ENCODE measurements at places on chromosomes 2 and 18. TPM values are rescaled to one million over a fixed set of nuclear protein-coding genes. Genes with fewer than 3 reads are reported as not detected.

- no peak overlapping the region for H3K27ac ChIP-seq
- no peaks in the 10 kb centered on the region for H3K4me1 ChIP-seq
- no peak overlapping the region for H3K4me3 ChIP-seq
- no peaks in the 10 kb centered on the region for H3K27me3 ChIP-seq
- peak; percentile 46 for DNase-seq
Measured at GRCh38 chr2:162301151-162301804, 17.2 kb downstream of the IFIH1 start.

DNA sequence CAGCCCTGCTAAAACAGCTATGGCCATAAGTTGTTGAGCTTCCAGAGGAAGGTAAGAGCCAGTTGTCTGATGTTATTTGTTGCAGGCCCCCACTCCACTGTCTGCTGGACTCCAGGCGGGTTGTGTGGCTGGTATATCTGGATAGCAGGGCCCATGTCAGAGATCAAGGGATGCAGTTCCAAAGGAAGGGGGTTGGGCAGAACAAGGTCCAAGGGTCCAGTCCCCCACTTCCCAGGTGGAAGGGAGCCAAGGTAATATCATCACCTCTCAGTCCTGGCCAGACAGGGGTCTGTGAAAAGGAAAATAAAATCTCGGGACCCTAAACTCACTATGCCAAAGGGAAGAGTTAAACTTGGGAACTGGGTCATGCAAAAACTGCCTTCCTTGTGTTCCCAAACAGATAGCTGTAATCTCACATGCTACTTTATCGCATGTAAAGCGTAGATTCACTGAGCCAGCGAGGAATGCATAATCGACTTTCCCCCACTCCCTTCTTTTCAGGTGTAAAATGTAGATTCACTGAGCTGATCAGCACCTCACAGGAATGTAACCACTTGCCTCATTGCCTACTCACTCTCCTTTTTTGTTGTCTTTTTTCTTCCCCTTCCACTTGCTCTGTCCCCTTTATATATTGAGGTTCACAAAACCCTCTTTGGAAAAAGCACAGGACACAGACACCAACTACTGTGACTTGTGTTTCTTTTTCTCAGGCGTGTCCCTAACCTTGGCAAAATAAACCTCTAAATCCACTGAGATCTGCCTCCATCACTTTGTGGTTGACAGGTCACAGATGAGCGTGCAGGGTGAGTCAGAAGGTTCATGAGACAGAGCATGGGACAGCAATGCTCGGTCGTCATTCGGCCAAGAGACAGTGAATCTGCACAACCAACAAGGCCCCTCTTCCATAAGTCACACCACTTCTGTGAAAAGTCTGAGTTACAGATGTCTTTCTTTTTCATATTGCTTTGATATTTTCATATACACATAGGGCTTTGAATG lies 255.3 kb upstream of the SIX2 start:
- peaks cover 4% of the 10 kb centered on the region for H3K4me1 ChIP-seq
- H3K27me3 ChIP-seq: peaks cover 33% of the 10 kb centered on the region
- no peak overlapping the region for H3K27ac ChIP-seq
- no peak overlapping the region for H3K4me3 ChIP-seq

DNA sequence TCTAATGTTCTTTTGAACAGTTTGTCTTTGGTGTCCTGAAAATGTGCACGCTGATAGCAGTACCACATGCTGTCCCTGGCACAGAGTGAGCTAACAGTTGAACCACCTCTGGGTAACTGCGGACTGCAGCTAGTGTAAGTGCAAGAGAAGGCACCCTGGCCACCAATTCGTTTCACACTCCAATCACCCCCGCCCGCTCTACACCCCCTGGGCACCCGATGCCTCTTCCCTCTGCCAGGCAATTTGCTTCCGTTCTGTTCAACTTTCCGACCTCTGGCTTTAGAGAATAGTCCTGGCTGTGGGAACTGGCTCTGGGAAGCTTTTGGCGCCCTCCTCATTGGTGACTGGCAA lies 1.4 kb downstream of the DOCK10 start:
- peak overlapping the region; percentile 99 for H3K27ac ChIP-seq
- peaks cover 64% of the 10 kb centered on the region for H3K4me1 ChIP-seq
- peaks cover 9% of the 10 kb centered on the region for H3K36me3 ChIP-seq
- peak overlapping the region; percentile 96 for H3K4me3 ChIP-seq
- H3K27me3 ChIP-seq: peaks cover 7% of the 10 kb centered on the region
- peak; percentile 56 for DNase-seq

DNA sequence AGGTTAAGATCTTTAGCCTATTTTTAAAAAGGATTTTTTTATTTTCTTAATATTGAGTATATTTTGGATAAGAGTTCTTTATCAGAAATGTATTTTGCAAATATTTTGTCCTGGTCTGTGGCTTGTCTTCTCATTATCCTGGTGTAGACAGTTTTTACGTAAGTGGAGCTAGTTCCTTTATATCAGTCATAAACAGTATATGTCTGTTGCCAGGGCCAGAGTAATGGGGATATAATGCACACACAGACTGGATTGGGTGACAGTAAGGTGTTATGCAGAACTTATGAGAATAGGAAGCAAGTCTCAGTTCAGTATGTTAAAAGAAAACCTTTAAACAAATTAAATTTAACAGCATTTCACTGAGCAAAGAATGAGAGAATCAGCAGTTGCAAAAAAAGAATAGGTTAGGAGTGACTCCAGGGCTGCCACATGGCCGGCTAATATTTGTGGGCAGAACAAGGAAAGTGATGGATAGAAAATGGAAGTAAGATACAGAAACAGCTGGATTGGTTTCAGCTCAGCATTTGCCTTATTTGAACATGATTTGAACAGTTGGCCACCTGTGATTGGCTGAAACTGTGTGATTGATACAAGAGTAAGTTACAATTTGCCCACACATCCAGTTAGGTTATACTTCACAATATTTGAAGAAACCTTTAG lies 61.1 kb upstream of the ZNG1B start:
- no peak for DNase-seq
- no peaks in the 10 kb centered on the region for H3K36me3 ChIP-seq
- peaks cover 14% of the 10 kb centered on the region for H3K4me1 ChIP-seq
- no peak overlapping the region for H3K4me3 ChIP-seq
- no peaks in the 10 kb centered on the region for H3K27me3 ChIP-seq

The DSG4 gene
- not detected for total RNA-seq

All from activated T-cell treated with anti-CD3 and anti-CD28 coated beads, Interleukin-2, amount 50 U/mL, for 72 hours (primary cell).